ENCODE measurements at places on chromosomes 3 and 15.
A peak's percentile ranks its signal among the peaks of the same experiment; 100 is the strongest.

DNA sequence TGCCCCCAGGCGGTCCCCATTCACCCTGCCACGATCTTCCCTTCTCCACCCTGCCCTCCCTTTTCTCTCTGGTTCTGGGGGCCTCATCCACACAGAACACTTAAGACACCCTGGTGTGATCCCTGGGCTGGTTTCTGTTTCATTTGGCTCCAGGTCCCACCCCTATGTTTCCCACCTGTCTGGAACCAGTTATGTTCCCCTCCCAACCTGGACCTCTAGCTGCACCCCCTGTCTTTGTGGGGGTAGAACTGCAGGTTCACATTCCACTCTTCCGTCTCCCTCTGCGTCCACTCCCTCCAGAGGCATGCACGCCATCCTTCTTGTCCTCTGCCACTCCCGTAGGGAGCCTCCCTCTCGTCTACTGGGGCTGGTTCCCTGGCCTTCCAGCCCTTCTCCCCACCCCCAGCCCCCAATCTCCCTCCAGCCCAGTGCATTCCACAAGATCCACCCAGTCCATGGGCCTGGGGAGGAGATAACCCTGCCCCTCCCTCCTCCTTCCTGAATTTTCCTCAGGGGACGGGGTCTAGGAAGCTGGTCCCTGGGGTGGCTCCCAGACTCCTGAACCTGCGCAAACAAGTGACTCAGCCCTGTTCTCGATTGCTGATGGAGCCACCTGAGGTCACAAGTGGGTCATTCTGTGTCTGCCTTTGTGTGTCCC, 73.8 kb downstream of the ABTB1 start:
- DNase-seq = no peak

- no peak for DNase-seq
Observed at GRCh38 chr3:34858067-34858660, 781.2 kb upstream of the ARPP21 start.

DNA sequence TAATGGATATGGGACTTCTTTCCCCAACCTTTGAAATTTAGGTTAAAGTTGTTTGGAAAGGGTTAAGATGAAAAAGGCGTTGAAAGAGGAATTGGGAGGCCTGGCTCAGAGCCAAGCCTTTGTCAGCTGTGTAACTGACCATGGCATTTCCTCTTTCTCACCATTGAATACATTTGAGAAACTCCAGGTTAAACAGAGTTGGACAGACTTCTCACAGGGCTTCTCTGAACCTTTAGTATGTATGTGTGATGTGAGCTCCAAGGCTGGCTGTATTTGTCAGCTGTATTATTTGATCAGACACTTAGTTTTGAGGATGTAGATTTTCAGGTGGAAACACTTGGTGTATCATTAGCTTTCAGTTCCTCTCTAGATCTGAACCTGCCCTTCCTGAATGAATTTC, 136.4 kb upstream of the GOLGA6L4 start:
- DNase-seq = no peak

GRCh38 chr3:151171145-151171757, 31.8 kb downstream of the GPR171 start:
- DNase-seq = no peak

GRCh38 chr3:159168788-159169187, 366.9 kb downstream of the MFSD1 start:
- no peak for DNase-seq

DNA sequence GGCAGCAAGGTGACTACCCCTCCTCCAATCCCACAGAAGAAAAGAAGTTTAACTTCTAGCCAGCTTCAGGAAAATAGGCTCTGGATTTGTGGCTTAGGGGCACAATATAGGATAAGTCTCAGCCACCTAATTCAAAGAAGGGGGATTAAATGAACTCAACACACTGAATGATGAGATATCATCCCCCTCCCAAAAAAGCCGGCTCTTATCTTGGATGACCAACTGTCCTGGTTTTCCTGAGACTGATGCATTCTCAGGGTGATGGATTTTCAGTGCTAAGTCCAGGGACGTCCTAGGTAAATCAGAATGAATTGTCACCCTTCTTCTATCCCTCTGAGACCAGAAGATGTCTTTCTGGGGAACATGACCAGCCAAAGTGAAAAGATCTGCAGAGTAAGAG, 487.0 kb upstream of the PROK2 start:
- no peak for DNase-seq

- DNase-seq = no peak
Observed at GRCh38 chr3:69781593-69781992, 42.3 kb downstream of the MITF start.

- no peak for DNase-seq
Observed at GRCh38 chr3:38327335-38328009, 19.1 kb upstream of the XYLB start.

DNA sequence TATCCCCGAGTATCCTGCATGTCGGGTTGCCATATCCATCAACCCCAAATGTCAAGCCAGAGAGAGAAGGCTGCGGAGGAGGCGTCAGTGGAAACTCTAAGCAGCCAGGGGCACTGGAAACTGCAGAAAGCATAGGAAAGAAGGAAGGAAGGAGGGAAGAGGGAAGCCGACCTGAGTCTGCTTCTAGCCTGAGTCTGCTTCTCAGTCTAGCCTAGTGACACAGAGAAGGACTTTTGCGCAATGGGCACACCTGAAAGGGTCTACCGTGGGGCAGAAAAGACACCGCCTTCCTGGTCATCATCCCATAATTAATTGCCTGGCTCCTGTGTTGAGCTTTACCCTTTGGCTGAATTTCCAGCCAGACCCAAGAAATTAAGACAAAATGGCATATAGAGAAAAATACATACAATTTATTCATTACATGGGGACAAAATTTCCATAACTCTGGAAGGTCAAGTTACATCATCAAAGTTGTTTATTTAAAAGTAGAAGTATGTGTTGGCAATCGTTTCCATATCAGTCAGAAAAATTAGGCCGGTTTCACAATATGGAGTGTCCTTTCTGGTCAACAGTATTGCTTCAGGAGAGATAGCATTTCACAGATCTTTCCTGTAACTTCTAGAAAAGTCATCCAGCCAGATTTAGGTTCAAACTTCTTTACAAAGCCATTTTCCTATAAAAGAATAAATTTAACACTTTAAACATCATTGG, 10.3 kb downstream of the BCL2A1 start:
- no peak for DNase-seq

- no peak for DNase-seq
Observed at GRCh38 chr3:108175352-108175751, 46.9 kb downstream of the IFT57 start.

GRCh38 chr3:149243540-149243939, 21.9 kb upstream of the CP start:
- no peak for DNase-seq

DNA sequence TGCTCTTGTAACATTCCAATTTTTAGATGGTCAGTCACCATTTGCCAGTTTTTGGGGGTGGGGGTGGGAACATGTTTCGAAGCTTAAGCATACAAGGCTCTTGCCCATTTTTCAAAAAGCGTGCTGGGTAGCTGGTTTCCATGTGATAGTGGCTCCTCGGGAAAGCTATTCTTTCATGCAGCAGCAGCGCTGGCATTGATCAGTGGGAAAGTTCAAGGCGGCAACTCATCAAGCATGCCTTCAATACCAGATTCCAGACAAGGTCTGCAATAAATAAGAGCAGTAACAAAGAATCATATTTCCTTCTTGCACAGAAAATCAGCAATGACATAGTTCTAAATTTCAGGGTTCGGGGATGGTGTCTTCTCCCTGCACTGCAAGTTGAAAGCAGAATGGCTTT, 133.5 kb upstream of the ONECUT1 start:
- no peak for DNase-seq

DNA sequence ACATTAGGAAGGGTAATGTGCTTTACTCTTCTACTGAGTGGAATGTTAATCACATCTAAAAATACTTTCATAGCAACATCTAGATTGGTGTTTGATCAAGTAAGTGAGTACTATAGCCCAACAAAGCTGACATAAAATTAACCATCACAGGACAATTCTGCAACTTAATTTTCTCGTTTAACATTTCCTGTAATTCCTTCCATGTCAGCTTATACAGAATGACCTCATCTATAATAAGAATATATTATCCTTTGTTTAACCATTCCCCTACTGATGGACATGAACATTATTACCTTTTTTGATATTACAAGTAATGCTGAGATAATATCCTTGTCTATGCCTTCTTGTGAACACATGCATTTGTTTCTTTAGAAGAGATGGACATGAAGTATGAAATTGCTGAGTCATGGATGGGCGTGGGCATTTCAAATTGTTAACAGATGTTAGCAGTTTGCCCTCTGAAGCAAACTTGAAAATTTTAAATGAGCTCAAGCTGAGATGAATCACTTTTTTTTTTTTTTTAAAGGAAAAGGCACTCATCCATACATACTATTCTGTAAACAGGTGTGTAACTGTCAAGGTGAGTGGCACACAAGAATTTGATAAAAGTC, 85.1 kb downstream of the OXNAD1 start:
- DNase-seq = peak; percentile 28

GRCh38 chr3:166453478-166453877, 616.3 kb upstream of the BCHE start:
- DNase-seq = no peak

DNA sequence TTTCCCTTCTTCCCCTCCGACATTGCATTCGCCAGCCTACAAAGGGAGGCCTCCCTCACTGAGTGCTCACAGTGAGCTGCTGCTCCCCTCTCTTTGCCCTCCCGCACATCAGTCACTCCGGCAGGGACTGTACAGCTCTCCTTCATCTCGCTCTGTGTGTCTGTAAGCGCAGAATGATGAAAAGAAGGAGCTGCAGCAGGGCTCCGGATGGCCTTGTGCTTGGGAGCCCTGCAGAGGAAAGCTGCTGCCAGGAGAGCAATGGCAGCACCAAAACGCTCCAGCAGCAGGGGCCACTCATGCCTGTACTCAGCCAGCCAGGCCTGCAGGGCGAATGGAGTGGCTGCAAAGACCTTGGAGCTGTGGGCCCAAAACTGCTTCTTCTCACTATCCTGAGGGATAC, 107.0 kb upstream of the NSMCE3 start:
- DNase-seq = no peak

DNA sequence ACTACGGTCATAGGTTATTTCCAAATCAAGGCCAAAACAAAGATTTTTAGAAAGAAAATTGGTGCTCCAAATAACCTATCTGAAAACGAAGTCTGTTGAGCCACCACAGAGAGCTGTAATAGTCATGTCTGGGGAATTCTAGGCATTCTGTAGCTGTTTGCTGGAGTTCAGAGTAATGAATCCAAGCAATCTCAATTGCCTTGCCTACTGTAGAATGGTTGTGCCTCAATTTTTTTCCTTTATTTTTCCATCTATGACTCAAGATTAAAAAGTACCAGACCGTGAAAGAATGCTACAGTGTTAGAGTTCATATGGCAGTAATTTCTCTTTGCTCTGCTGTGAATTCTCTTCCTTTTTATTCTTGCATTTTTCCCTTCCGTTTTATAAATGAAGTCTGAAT, 1007.2 kb upstream of the ALCAM start:
- no peak for DNase-seq

- DNase-seq = no peak
Observed at GRCh38 chr15:73926219-73927002, at the start of gene LOXL1. TSS of gene LOXL1 (plus strand) at chr15:73926462. CDS start at chr15:73926784, 322 bp downstream.

GRCh38 chr15:90151989-90152645, 49.0 kb upstream of the SEMA4B start:
- DNase-seq = no peak

- no peak for DNase-seq
Observed at GRCh38 chr15:71547011-71547410, 263.3 kb upstream of the NR2E3 start.

DNA sequence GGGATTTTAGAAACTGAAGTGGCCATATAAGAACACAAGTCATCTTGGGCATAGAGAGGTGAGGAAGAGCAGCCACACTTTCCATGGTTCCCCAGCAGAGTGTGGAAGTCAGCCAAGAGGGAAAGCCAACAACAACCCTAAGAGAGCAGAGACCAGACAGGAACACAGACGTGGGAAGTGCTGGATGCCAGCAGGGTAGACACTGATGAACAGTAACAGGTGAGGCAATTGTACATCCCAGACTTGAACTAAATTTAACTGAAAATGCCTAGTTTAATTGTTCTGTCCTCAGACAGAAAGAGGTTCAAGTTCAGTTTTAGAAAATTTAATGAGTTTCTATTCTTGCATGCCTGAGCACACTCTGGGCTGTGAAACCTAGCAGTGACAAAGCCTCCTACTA, 212.1 kb downstream of the ATP8B4 start:
- DNase-seq = no peak

Measured in SK-N-SH (cell line).